ENCODE measurements at places on chromosomes 6 and 20.

GRCh38 chr20:54680872-54681619 is 205.7 kb downstream of the DOK5 start:
- DNase-seq: no peak

DNA sequence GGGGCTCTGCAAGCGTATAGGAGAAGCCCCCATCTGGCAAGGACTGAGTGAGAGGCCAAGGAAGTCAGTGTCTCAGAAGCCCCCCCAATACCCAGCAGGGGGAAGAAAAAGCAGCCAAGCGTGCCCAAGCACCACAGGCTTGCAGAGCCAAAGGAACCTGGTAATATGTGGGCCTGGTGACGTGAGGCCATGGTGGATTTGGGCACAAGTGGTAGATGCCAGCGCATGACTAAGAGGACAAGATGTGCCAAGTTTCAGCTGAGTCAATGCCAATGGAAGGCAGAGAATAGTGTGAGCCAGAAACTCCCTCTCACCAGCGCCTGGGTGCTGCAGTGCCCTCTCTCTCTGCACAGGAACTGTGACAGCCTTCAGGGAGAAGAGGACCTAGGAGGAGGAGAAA is 110.0 kb downstream of the QRSL1 start:
- DNase-seq: no peak

- no peak for DNase-seq
These were observed 94.0 kb downstream of the CENPW start for GRCh38 chr6:126433927-126434326.

- no peak for DNase-seq
These were observed 1223.7 kb upstream of the EYS start for GRCh38 chr6:66930559-66931290.

DNA sequence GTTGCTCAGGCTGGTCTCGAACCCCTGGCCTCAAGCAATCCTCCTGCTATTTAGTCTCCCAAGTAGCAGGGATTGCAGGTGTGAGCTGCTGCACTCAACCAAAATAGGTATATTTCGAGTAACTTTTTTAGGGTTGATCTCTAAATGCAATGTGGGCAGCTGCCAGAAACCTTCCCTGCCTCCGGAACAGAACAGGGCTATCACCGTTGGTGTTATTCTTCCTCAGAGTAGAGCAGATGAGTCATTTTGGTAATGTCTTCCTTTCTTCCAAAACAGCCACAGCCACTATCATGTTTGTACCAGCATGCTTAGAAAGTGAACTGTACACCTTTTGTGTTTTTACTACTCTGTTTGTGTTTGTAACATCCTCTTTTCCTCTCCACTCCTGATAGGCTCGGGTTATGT is 44.1 kb downstream of the SNX9 start:
- DNase-seq: no peak

- no peak for DNase-seq
These were observed 73.1 kb downstream of the PHACTR2 start for GRCh38 chr6:143750877-143751276.

DNA sequence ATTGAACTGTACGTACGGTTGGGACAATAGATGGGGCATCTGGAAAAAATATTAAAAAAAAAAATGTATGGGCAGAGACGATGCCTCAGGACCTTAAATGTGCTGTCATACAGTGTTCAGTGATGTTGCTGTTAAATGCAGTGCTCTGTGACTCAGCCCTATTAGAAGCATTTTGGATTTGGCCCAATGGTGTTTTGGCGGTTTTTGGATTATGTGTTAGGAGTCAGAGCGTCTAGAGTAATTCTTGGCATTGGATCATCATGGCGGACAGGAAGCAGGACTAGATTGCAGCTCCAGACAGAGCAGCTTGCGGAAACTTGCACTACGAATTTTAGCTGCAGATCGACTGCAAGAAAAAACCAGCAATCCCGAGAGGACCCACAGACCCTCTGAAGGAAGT is 280.0 kb downstream of the SOX4 start:
- no peak for DNase-seq

Measured in NCI-H2107 (cell line).